Caki2 (cell line): ENCODE measurements at places on chromosomes 4 and X. TPM values are rescaled to one million over a fixed set of nuclear protein-coding genes. Genes with fewer than 3 reads are reported as not detected.
A peak's percentile ranks its signal among the peaks of the same experiment; 100 is the strongest.

IL9R gene
- total RNA-seq: not detected in 2 replicates

DNA sequence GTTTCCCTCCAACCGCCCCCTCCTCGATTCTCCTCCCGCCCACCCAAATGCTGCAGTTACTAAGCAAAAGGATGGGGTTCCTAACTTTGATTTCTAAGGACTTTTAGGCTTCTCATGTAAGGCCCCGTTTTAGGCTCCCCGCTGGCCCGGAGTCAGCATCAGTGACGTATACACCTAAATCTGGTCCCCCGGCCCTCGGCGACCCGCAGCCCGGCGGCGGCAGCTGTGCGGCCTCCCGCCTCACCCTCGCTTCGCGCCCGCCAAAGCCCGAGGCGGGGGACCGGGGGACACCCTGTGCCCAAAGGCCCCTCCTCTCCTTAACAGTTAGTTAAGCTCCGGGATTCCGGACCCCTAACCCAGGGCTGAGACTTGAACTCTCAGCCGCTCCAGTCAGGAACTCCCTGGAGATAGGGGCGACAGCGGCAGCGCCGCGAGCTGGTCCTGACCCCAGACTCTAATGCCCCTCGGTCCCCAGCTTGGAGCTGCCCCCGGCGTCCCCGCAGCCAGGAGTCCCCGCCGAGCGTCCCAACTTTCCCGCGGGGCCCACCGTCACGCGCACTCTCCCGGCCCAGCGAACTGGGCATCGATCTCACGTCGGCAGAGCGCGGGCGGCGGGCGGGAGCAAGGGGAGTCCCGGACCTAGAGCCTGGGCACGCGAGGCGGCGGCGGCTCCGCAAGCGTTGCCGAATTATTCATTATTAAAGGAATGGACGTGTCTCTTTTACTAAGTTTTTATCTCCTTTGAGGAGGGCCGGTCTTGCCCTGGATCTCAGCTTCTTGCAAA, 1.5 kb upstream of the NR3C2 start:
- no peak for DNase-seq

DNA sequence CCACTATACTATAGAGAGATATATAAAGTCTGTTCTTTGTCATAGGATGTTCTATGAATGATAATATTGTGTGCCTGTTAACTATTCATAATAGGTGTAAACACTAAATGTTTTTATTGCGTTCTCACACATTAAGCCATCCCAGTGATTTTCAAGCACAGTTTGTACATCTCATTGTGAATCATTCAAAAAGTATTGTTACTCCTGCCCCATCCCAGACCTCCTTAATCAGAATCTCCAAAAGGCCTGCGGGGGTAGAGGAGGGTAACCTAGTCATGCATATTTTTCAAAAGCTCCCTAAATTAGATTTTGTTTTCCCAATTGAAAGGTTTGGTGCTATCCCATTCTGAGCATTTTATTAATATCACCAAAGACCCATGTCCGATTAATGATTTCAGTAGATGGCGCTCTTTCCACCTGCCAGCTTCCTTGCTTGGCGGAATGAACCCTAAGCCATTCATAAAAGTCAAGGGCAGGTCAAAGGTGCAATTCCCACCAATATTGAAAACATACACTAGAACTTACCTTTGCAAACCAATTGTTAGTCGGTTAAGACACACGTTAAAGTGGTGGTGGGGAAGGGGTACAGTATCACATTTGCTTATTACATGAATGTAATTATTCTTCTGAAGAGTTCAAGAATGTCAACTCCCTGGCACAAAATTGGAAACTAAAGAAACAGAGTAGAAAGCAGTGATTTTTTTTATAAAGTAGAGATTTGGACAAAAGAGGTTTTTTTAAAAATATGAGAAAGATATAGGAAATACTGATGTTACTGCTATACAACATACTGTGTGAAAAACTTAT, 5.8 kb upstream of the TET2 start:
- DNase-seq: no peak

PABPC1L2B gene
- total RNA-seq: not detected in 2 replicates

- no peak for DNase-seq
Observed at GRCh38 chr4:38456096-38456495, 207.9 kb upstream of the KLF3 start.

DNA sequence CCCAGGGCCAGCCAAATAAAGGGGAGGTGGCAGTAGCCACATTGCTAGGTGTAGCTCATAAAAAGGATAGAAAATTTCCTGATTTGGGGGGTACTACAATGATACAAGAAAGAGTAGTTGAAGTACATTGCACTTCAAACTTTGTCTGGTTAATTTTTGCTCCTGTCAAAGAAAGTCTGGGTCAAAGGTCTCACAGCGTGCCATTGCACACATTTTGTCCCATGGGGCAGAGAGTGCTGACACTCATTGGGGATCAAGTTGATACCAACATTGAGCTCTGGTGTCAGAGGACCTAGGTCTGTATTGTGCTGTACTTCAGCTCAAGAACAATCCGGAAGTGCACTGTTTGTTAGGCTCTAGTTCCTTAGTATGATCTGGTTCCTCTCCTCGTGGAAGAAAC, 229.2 kb upstream of the AGTR2 start:
- no peak for DNase-seq

DNA sequence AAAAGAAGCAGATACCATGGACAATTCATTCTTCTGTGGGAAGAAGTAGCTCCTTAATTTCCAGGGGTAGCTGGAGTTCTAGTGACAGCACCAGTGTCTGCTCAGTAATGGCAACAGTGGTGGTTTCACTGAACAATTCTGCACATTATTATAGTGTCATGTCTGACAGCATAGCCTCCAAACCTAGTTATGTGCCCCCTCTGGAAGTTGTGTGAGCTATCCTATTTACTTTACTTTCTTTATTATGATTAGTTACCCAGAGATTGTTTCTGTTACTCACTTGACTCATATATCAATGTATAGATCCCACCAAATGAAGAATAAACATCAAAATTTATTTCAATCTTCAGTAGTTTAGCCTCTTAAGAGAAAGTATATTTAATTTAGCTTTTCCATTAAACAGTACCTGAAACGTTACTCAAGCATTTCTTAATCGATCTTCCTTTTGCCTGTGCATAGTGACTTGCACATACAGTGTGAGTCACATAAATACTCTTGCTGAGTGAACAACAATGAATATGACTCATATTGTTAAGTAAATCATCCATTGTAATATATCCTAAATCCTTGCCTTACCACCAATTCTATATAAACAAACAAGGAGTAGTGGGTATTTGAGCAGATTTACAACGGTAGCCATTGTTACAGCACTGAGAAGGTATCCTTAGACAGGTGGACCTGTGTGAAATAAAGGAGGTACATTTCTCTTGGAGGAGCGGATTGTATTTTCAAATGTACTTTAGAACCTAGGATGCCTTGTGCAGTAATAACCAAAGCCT, 534.7 kb downstream of the ANKRD50 start:
- peak; percentile 66 for DNase-seq

GRCh38 chrX:136450050-136450830, 37.5 kb upstream of the BRS3 start:
- DNase-seq: peak; percentile 14

GRCh38 chrX:133640161-133641015, 225.1 kb upstream of the GPC4 start:
- no peak for DNase-seq

DNA sequence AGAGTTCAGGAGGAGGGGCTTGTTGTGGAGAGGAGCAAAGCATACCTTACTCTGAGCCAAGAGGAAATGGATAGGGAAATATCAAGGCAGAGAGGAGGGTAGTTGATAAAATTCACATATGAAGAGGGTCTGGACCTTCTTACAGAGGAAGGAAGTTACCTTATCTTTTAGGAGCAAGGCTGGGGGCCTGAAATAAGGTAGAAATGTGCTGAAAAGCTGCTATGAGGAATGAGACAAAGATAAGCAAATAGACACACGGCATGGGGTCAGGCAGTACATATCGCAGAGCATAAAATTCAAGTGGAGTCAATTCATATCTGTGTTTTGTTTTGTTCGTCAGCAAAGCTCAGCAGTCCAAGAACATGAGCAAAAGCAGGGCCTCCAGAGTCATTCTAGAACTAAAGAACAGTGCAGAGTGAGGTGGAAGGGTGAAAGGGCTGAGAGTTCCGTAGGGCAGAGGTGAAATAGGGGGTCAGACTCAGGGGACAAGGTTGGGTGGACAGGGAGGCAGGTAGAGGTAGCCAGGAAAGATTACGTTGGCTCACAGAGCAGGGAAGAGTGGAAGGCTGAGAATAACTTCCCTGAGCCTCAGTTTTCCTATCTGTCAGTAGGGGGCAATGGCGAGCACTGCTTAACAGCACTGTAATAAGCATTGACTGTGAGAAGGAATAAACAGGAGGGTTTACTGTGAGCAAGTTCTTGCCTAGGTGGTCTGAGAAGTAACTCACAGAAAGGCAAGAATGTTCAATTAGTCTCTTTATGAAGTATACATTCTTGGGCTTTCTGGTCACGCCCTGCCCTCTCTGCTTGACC, 9.2 kb downstream of the VSIG4 start:
- peak; percentile 1 for DNase-seq

DNA sequence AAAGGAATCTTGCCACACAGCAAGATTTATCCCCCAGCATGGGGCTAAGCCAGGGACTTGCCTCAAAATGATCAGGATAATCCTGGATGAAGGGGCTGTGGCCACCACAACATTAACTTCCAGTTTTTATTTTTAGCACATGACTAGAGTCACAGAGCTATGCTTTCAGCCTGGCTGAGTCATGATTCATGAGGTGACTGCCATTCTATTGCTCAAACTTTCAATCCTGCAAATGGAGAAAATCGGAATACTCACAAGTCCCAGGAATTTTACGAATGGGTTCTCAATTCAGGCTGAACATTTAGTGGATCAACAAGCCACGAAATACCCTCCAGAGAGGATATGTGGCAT, 70.7 kb upstream of the HPGD start:
- DNase-seq: peak; percentile 28

GPRASP1 gene
- not detected in 2 replicates for total RNA-seq

ENAM gene
- not detected in 2 replicates for total RNA-seq

GRCh38 chr4:80213117-80213815, 16.0 kb downstream of the PRDM8 start:
- no peak for DNase-seq

- no peak for DNase-seq
Observed at GRCh38 chr4:113350576-113350975, 301.1 kb downstream of the ANK2 start.

DNA sequence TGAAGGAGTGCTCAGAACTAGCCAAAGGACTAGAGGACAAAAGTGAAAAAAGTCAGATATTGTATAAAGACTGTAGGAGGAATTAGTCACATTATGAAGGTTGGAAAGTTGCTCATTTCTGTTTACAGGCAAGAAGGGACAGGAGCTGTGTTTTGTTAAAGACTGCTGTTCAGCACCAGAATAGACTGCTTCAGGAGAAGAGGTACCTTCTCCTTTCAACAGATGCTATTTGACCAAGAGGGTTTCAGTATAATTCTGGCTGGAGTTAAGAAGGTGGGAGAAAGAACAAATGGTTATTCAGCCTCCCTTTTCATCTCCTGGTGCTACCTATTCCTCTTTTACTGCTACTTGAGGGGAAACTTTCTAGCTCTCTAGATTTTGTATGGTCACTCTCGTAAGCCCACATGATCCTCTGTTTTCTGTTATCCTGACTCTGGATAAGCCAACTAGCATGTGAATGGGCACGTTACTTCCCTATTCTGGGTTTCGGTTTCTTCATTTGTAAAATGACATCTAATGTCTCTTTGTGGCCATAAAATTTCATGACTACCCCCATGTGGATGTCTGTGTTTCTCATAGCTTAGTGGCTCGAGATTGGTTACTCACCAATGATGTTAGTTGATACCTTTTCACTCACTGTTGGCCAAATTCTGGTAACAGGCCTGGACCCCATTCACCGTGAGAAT, 68.9 kb downstream of the SH2D1A start:
- DNase-seq: no peak

- DNase-seq: no peak
Observed at GRCh38 chrX:112651766-112652165, 28.0 kb downstream of the LHFPL1 start.

EMCN gene
- total RNA-seq: not detected in 2 replicates

DNA sequence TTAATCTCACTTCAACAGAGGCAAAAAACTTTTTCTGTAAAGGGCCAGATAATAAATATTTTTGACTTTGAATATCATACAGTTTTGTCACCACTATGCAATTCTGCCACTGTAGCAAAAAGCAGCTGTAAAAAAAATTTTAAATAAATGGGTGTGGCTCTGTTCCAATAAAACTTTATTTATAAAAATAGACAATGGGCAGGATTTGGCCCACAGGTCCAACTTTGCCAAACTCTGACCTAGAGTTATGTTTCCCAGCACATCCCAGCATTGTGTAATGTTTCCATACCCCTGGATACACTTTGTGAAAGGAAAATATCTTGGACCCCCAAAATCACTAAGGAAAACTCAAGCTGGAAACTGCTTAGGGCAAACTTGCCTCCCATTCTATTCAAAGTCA, 94.9 kb upstream of the USP38 start:
- DNase-seq: no peak

GRCh38 chrX:15269618-15270521, at the start of gene ASB9:
TSS of gene ASB9 (minus strand) at chrX:15270083. CDS start at chrX:15269874, 209 bp downstream.
- peak; percentile 94 for DNase-seq

GRCh38 chrX:1754077-1754476, 139.2 kb downstream of the ASMT start:
- DNase-seq: no peak

DNA sequence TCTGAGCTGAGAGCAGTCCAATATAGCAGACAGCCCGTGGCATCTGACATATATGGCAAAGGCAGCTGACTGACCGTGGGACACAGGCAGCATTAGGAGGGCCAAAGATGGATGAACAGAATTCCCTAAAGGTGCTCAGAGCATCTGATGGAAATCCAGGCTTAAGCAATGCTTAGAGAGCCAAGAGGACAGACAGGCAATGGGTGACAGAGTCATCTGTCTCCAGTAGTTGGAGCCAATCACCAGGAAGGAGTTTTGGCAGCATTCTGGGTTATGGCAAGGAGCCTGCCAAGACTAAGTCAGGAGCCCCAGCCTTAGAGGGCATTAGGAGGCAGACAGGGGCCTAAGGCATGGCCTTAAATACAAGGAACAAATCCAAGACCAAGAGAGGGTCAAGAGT, 153.3 kb upstream of the USP9X start:
- DNase-seq: no peak

DNA sequence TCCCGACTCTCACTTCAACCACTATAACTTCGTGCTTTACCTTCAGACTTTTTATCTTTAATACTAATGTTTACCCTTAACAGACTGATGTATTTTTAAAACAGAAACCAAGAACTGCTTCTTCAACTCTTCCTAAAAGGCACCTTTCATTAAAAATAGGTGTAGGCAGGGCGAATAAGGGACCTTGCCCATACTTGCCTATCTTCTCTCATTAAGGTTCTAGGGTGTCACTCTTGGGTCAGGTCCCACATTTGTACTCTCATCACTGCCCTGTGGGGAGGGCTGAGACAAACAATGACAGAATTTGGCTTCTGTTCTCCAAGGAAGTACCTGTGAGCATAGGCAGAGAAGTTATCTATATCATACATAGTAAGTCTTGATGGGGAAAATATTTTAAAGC, 69.7 kb downstream of the ANKRD50 start:
- DNase-seq: no peak

GABRG1 gene
- not detected in 2 replicates for total RNA-seq

- no peak for DNase-seq
Observed at GRCh38 chrX:78383594-78383993, 56.2 kb upstream of the CYSLTR1 start.

GRCh38 chr4:16197876-16198665, 28.2 kb downstream of the TAPT1 start:
- no peak for DNase-seq
